ENCODE measurements at places on chromosomes 7 and 10.

DNA sequence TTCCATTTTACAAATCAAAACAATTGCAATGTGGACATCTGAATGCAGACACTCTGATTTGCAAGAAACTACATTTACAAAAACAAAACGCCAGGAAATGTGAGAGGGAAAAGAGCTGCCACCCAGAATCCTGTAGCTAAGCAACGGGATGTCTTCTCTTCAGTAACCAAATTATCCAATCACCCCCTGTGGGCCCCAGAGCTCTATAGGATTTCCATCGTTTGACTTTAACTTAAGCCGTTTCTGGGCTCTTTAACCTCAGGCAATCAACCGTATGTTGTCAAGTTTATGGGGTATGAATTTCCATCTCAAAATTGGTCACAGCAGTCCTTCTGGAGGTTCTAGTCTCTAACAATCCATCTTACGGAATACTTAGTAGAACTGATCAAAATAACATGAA is 240.5 kb downstream of the ETV1 start:
- no peak for DNase-seq

DNA sequence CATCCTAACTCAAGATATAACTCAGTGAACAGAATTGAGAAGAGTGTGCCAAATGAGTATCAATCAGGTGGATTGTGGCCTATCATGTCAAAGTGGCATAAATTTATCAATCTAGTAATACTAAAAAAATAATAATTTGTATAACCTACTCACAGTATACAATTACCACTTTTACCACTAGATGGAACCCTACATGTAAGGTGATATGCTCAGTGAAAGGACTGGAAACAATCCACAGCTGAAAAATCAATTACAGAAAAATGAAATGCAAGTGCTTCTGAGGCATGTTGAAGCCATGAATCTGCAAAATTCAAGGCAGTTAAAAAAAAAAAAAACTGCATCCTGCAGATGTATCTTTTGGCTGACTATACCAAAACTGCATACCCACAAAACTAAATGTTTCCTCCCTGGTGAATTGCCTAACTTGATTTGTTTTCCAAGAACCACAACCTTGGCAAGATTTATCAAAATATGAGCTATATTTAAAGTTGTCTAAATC is 13.9 kb downstream of the ARHGAP19 start:
- peak; percentile 54 for DNase-seq

DNA sequence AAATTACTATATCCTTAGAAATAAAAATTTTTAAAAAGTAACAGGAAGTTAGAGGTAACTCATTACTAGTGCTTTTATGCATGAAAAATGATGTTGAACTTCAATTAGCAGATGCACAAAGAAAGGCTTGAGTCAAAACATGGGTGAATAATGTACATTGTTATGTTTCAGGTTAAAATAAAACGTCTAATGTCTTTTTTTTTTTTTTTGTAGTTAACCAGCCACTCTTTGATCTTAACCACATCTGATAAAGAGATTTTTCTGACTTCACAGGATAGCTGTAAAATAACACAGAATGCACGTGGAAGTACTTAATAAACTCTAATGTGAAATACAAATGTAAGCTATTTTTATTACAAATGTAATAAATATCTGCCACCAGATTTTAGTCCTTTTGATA is 61.7 kb downstream of the GSAP start:
- no peak for DNase-seq

DNA sequence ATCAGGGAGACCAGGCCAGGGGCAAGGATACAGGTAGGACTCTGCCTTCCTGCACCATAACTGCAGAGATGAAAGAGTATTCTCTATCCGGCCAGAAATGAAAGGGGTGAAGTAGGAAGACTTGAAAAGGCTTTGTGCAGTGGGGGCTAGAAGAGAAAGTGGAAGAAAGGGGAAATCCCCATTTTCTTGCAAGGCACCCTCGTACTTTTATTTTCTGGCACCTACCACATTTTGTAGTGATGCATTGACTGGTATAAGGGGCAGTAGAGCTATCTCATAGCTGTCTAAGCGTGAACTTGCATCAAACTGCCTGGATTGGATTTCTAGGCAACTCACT is 752 bp upstream of the CAMK2G start:
- no peak for DNase-seq

DNA sequence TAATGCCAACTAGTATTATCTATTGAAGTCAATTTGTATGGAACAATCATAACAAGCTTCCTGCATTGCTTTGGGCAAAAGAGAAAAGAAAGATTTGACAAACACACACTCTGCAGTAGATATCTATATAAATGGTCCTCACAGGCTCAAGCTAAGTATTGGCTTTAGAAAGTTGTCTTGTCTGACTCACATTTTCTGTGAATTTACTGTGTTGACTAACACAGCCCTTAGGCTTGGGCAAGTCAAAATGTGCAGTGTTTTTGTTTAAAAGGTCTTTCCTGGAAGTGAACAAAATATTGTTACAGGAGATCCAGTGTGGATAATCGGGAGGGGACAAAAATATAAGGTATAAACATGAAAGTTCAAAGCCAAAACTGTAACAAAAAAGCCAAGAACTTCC is 194.4 kb downstream of the RELN start:
- DNase-seq: no peak

DNA sequence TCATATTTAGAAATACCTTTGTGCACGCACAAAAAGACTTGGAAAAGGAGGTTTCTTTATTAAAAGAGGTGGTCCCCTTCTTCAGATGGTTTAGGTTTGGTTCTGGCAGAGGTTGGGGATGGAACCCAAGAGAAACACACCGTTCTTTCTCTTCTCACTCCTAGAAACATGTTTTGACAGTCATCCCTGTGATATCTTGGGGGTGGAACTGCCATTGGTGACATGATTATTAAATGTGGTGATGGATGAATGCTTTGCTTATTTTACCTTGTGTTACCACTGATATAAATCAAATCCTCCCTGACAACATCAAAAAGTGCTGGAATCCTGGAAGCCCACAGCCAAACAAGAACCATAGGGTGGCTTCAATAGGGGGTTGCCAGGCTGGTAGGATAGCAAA is 146.5 kb downstream of the CCDC3 start:
- DNase-seq: no peak

- DNase-seq: no peak
Observed at GRCh38 chr10:61795147-61795546, 106.4 kb upstream of the ARID5B start.

- DNase-seq: no peak
Observed at GRCh38 chr10:72888151-72888638, 5.3 kb upstream of the OIT3 start.

GRCh38 chr10:117353684-117354083 is 21.6 kb downstream of the PDZD8 start:
- DNase-seq: no peak

DNA sequence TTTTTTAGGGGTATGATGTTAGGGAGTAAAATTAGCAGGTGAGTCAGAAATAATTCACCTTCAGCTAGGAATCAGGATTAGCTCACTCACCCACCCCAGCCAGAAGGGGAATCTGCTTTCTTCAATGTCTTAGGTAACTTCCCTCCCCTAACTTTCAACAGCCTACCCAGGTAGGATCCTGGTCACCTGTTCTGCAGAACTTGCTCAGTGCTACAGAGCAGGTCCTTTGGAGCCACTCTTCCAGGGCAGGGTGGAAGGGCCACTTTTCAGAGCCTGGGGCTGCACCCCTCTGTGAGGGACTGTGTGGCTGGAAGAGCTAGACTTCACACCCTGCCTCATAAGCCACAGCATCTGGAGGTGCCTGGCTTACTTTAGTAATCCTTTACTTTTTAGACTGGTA is 58.1 kb downstream of the SHH start:
- no peak for DNase-seq

DNA sequence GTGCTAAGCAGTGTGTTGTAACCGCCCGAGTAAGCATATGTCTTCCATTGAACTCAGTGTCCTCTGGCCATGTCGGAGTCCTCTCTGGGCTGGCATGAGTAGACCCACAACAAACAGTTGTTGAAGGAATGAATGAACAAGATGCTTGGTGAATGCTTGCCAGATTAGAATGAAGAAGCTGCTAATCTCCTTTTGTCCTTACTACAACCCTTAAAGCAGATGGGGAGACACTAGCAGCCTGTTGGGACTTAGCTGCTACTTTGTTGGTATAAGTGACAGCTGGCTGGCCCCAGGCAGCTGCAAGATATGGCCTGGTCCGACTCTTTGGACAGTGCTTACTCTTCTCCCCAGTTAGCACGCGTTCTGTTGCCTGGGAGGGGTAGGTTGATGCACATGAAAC is 370.1 kb downstream of the RPS24 start:
- DNase-seq: no peak

GRCh38 chr7:3399858-3400257 is 98.8 kb downstream of the SDK1 start:
- peak; percentile 4 for DNase-seq

DNA sequence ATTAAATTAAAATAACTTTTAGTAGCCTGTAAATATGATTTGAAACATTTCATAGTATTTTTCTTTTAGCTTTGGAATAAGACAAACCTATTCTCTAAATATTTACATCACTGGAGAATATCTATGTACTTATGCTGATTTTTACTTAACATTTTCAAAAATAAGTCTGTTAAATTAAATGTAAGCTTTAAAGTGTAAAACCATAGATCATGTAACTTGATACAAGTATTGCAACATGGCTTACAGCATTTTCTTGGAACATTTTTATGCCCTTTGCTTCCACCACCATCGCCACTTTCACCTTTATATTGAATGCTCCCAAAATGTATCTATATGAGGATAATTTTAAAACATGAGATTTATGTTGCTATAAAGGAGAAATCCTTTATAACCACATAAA is 427.1 kb downstream of the GFRA1 start:
- no peak for DNase-seq

GRCh38 chr10:20372748-20373147 is 524.4 kb downstream of the NEBL start:
- no peak for DNase-seq

GRCh38 chr10:17685233-17685840 is 41.4 kb downstream of the STAM start:
- no peak for DNase-seq

DNA sequence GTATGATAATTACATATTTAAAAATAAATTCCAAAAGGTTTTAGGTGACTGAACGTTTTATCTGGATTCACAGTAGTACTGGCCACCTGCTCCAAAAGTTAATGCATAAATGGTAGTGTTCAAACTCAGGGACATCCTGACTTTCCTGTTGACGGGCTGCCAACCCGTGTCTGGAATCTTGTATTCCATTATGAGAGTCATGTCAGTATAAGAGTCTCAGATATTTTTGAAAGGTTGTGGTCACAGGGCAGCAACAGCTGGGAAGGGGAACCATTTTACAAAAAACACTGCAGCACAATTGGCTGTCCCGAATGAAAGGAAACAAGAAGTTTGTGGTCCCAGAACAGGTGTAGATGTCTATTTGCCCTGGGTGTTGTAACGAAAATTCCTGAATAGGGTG is 2.8 kb downstream of the TDRD1 start:
- no peak for DNase-seq

GRCh38 chr7:23687011-23687410 is 7.0 kb downstream of the FAM221A start:
- no peak for DNase-seq

DNA sequence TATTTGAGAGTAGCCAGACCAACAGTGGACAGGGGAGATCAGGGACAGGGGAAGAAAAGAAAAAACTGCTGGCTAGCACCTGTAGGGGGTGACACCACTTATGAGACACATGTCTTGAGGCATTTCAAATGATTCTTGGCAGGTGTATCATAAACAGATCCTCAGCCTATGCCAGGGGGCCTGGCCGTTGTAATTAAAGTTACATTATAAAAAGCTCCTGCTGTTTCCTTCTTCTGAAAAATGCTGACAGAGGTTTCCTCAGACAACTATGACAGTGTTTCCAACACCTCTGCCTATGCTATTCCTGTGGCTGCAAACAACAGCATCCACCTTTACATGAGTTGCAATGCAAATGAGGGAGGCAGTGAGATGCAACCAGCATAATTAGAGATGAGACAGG is 281.0 kb upstream of the PTER start:
- no peak for DNase-seq

GRCh38 chr7:151648429-151648828 is 128.7 kb upstream of the RHEB start:
- no peak for DNase-seq

- no peak for DNase-seq
Observed at GRCh38 chr7:55133630-55134358, 115.0 kb downstream of the EGFR start.

- no peak for DNase-seq
Observed at GRCh38 chr10:15486404-15486803, 115.3 kb upstream of the FAM171A1 start.

GRCh38 chr7:27689591-27690164 is 27.0 kb upstream of the HIBADH start:
- peak; percentile 21 for DNase-seq

DNA sequence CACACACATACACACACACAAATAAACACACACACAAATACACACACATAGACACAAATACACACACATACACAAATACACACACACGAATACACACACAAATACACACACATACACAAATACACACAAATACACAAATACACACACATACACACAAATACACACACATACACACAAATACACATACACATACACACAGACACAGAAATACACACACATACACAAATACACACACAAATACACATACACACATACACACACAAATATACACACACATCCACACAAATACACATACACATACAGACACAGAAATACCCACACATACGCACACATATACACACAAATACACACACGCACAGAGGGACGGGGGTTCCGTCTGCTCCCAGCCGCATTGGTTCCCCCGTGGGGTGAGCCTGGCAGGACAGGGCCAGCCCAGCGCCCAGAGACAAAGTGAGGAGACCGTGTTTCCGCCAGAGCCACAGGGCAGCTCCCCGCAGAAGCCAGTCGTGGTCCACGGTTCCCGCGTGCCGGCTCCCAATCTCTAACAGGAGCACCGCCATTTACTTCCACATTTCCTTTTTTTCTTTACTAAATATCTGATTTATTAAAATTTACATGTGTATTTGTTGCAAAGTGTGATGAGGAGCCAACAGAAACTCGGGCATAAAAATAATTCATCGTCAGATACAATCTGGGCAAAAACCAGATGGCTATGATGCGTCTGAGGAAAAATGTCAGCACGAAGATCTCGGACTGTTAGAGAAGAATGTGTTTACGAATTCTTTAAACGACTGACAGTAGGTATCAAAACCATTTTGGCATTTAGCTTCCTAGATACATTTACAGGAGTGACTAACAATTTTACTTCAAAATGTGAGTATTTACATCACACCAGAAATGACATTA is 3.1 kb upstream of the KNDC1 start:
- DNase-seq: no peak

DNA sequence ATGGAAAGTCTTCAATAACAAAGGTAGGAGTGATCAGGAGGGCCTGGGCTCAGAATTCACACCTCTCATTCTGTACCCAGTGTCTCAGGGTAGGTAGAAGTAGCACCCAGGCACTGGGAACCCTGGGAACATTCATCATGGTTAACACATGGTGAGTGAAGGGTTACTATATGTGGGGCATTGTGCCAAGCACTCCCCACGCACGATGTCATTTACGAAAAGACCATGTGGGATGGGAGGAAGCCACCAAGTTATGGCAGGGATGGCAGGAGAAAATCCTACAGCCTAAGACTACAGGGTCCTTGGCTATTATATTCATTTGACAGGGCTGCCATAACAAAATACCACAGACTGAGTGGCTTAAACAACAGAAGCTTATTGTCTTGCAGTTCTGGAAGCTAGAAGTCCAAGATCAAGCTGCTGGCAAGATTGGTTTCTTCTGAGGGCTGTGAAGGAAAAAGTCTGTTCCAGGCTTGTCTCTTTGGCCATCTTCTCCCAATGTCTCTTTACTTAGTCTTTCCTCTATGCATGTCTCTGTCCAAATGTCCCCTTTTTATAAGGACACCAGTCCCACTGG is 27.7 kb upstream of the DDIT4 start:
- no peak for DNase-seq

GRCh38 chr10:28678687-28679457 is 1.6 kb downstream of the BAMBI start:
- DNase-seq: no peak
